Activated naive CD4-positive, alpha-beta T cell treated with anti-CD3 and anti-CD28 coated beads, Interleukin-2, amount 50 U/mL, for 72 hours (primary cell): ENCODE measurements at places on chromosomes 7 and 10.

DNA sequence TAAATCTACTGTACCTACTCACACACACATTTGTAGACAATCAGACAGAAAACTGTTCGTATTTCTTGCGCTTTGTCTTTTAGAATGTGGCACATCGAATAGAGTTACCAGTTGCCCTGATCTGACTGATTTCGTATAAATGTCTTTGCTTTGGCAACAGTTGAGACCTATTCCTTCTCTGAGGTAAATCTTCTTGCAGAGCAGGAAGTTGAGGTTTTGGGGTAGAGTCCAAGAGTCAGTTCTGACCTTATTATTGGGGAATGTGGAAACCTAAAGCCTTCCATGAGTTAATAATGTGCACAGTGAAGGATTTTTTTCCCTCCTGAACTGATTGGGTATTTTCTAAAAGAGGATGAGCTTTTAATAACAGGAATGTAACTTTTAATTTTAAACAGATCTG is 135.3 kb downstream of the KIAA1217 start:
- DNase-seq, result no peak

DNA sequence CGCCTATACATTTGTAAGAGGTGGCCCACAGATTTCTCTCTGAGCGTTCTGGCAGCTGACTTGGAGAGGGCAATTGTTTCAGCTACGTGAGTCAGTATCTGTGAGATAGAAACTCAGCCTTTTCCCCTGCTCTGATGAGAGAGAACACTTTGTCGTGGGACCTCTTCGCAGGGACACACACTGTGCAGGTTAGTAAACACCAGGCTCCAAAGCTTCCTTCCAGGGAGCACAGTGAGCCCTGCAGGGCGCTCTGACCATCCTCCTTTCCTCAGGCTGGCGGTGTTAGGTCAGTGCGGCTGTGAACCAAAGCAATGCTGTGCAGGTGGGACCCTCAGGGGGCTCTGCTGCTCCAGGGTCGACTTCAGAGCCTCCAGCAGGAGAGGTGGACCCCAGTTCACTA is 152.2 kb upstream of the TCF7L2 start:
- DNase-seq, result no peak

- peak; percentile 41 for DNase-seq
Measured at GRCh38 chr7:112510001-112510742, 29.4 kb downstream of the LSMEM1 start.

DNA sequence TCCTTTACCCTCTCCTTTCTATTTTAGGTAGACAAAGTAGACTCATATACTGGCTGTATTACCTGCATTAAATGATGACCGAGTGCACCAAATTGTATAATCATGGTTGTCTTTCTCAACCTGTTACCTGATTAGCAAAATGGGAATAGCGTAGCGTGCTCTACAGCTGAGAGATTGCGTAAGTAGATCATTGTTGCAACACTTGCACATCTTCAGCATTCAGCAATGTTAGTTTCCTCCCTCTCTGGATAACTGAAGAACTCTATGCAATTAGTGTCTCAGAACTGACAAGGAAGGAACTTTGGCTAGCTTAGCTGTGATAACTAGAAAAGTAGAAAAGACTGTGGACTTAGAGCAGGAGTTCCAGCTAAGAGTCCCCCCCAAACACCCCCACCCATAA is 787.4 kb downstream of the PHTF2 start:
- no peak for DNase-seq

GRCh38 chr10:104505521-104506042 is 135.5 kb upstream of the SORCS3 start:
- DNase-seq, result no peak

GRCh38 chr10:122495406-122496340 is 34.3 kb downstream of the HTRA1 start:
- DNase-seq, result no peak

GRCh38 chr7:137003086-137003485 is 134.6 kb downstream of the CHRM2 start:
- DNase-seq, result no peak

DNA sequence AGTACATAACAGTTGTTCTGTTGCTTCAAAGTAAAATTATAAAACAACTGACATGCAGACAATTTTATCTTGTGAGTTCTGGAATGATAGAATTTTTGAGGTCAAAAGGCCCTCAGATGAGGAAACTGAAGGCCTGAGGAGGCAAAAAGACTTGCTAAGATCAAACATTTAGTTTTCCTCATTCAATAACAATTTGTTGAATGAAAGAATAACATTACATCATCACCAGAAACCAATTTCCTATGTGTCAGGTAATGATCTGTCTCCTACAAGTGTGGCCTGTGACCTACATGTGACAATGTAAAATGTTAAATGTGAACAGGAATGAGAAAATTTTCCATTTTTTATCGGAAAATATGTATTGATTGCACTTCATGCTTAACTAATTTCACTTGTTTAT is 16.6 kb upstream of the ASB4 start:
- DNase-seq, result no peak

DNA sequence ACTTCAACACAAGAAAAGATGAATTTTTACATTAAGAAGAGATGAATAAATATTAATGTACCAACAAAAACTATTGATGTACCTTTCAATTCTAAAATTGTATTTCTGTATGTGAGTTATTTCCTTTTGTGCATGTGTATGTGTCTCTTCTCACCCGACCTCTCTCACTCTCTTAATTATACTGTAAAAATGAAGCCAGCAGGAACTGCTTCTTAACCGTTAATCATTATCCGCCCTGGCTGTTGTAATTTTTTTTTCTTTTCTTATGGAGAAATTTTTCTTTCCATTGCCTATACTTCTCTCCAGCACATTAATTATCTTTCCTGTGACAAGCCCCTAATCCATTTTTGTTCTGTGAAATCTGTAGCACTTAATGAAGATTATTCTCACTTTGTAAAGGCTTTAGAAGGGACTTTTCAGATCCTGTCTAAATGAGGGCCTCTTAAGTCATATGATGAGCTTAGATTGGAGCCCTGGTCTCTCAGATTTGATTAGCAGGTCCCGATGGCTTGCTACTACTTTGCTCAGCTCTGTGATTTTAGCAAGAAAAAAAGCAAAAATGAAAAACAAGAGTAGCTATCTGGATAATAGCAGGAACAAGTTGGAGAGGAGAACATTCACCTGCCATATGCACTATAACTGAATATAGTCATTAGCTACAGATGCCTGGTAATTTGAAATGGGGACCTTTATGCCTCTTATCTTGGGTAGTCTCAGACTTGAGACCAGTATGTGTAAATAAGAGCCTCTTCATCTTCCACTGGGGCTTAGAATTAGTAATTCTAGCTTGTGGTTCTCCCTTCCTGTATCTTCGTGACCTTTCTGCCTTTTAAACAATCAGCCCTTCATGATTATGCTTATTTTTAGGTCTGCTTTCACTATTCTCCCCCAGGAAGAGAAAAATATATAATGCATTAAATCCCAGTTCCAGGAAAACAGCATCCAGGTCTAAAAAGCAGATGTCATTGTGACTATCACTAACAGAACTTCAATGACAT is 80.0 kb upstream of the COL1A2 start:
- DNase-seq, result no peak

- no peak for DNase-seq
Measured at GRCh38 chr7:101537205-101537604, 91.9 kb downstream of the MYL10 start.

GRCh38 chr7:75654855-75655254 is 83.9 kb downstream of the HIP1 start:
- no peak for DNase-seq

DNA sequence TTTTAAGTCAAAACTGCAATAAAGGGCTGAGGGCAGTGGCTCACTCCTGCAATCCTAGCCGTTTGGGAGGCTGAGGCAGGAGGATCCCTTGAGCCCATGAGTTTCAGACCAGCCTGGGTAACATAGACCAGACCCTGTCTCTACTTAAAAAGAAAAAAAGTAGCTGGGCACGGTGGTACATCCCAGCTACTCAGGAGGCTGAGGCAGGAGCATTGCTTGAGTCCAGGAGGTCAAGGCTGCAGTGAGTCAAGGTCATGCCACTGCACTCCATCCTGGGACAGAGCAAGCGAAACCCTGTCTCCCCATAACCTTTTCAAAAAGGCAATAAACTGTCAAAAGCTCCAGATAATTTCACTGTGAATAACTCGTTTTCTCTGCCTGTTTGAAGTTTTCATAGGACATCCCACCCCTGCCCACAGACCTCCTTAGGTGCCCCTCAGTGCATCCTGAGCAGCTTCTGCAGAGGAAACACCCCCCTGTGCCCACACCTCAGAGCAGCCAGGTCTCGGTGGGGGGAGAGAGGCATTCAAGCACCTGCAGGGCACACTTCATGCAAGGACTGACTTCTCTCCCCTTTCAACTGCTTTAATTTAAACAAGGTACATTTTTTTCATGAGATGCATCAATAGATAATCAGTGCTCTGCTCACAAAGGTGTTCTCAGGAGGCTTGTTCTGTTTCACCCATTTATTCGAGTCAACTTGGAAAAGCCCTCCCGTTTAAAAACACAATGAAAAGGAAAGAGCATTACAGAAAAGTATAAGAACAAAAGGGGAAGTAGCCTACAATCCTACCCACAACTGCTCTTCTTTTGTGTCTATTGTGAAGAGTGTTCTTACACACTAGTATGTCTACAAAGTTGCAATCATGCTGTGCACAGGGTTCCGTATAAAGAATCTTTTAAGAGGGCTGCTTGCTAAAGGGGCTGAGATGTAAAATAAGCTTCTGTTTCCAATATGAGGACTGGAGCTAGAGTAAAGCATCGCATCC is 104.9 kb downstream of the KMT2E start:
- no peak for DNase-seq

DNA sequence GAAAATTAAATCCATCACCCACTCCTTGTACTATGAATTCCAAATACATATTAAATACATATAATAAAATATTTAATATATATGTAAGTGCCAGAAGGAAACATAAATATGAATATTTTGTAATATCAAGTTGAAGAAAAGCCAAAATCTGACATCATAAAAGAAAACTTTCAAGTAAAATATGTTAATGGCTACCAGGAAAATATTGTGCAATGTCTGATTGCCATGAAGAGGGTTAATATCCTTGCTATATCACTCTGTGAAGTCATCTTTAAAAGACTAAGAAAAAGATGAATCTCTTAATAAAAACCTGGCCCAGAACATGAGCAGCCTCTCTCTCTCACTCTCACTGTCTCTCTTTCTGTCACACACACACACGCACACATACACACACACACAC is 130.2 kb downstream of the EGFR start:
- no peak for DNase-seq

DNA sequence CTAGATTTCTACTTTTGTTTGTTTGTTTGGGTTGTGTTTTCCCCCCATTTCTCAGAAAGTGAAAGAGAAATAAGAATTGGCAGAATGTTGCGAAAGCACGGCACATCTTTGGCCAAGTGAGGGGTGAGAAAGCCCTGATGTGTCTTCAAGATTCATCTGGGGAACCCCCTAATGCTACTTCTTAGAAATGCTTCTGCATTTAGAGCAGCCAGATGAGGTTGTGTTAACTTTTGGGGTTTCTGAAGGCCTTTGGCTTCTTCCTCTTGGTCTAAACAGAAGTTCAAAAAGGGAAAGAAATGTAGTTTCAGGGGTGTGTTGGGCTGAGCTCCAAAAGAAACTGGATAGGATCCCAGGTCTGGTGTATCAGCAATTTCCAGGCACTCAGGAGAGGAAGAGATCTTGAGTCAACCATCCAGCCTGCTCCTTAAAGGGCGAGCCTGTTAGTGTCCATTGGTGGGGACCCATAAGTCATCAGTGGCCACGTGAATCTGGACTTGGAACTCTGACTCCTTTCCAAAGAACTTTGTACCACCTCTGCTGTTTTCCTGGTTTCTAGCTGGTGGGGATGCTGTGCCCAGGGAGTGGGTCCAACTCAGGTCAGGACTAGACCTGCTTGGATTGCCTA is 6.5 kb downstream of the DUSP5 start:
- no peak for DNase-seq

DNA sequence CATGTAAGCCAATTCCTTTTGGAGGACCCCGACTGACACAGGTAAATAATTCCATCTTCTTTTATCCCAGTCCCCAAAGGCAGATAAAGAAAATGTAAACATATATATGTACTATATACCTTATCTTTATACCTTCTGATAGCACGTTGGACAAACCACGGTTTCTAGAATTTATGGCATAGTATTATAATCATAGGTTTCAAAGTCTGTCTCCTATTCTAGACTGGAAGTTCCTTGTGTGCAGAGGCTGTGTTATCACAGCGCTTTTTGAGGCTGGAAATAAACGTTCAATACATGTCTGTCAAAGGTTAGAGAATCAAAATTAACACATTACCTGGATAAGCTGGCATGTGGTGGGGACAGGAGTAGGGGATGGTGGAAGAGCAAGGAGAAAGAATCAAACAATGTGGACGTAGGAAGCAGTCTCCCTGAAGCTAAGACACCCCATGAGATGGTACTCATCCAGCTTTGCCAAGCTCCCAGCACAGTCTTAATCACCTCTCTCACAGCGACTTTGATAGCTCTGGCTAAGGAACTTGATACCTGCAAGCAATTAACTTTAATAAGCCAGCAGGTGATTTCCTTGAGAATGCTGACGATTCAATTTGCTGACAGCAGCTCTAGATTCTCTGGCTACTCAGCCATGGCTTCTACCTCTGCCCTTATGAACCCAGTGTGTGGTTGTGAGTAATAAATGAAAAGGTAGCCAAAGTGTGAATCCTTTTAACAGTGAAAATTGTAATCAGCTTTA is 208.4 kb upstream of the LRRTM3 start:
- DNase-seq, result no peak

DNA sequence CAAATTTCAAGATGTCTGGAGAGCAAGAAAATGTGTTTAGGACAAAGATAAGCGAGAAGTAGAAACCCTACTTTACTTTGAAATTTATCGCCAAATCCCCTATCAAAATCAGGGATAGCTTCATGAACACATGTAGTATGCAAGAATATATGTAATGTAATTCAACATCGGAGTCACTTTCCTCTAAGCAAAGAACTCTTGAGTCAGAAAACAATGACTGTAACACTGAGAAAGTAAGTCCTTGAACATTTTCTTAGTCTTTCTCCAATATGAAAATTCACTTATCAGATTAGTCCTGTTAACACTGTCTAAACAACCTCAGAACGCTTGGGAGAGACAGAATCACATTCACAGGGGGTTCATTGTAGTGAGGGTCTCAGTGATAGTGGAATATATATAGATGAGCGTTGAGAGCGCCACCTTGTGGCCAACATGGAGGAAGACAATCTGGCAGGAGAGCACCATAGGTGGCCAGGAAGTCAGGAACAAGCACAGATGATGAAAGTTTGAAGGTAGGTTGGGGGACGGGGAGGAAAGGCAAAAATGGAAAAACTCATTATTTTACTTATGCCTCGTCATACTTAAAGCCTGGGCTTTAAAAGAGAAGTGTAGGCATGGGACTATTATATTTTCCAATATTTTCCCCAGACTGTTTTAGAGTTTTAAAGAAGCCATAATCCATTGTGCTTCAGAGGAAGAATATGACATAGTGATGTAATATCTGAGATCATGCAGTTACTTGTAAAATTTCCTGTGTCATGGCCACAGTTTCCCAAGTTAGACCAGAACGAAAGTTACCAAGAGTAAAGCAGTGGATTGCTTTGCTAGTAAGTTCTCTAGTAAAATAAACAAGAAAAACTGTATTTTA is 115.5 kb upstream of the GNAI1 start:
- no peak for DNase-seq

- DNase-seq, result no peak
Measured at GRCh38 chr7:43850348-43851116, 18.8 kb downstream of the MRPS24 start.
